ENCODE measurements at places on chromosomes 5 and 9.

GRCh38 chr5:160167624-160168165, 48.4 kb upstream of the PWWP2A start:
- DNase-seq = no peak

DNA sequence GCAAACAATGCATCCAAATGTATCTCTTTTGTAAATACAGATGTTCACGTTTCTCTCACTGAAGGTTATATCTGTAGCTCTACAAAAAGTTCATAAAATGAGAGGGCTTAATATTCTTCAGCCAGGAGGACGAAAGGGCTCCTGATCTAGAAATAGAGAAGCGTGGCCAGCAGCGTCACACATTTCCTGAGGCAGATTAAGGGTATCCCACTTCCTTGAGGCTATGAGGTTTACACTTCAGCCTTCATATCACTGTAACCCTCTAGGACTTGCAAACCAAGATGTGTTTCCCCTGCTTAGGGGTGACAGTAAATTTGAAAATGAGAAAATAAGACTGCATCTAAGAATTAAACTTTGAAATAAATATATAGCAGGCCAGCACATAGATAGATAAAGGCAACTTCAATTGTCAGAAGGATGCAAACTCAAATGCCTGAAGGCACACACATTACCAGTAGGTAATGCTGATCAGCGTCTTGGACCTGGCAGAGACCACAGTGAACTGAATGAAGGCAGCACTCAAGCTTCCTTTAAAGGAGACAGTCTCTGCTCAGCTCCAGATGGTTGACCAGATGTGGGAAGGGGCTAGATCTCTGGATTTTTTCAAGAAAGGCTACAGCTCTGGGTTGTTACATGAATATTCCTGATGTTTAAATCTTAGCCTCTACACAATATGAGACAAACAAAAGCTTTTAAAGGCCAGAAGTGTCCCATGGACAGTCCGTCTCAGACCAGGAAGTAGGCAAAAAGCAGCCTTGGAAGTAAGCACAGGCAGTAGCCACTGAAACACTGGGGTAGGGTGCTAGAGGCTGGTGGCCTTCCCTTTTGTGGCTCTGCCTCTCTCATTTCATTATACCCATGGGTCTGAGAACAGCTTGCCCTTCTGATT, 197.7 kb downstream of the MCTP1 start:
- no peak for DNase-seq

DNA sequence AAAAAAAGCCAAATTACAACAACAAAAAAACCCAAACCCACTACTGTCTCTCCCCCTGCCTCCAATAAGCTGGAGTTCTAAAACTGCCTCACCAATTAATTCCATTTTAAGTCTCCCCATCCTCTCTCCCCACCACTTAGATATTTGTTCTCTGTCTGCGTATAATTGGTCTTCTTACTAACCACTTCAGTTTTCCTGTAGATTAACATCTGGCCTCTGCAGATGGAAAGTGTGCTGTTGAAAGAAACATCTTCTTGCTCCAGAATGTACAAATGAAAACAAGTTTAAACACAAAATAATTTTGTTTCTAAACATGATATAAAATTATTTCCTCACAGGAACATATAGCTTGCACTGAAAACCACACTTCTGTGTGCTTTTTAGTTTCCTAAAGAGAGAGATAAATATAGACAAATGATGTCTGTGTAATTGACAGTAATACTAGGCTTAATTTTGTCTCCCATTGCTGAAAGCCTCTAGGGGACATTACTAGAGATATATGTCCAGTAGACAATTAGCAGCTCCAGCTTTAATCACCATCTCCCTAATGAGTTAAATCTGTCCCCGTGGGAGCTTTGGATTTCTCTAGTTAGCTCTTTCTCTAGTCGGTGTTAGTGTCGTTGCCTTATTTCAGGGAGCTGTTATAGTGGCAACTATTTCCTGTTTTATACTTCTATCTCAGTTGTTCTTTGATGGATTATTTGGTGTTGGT, 164.0 kb downstream of the ARHGAP26 start:
- DNase-seq = no peak

- no peak for DNase-seq
Measured at GRCh38 chr5:153983885-153984284, 54.8 kb downstream of the FAM114A2 start.

- DNase-seq = no peak
Measured at GRCh38 chr5:133225671-133226152, 173.9 kb downstream of the HSPA4 start.

DNA sequence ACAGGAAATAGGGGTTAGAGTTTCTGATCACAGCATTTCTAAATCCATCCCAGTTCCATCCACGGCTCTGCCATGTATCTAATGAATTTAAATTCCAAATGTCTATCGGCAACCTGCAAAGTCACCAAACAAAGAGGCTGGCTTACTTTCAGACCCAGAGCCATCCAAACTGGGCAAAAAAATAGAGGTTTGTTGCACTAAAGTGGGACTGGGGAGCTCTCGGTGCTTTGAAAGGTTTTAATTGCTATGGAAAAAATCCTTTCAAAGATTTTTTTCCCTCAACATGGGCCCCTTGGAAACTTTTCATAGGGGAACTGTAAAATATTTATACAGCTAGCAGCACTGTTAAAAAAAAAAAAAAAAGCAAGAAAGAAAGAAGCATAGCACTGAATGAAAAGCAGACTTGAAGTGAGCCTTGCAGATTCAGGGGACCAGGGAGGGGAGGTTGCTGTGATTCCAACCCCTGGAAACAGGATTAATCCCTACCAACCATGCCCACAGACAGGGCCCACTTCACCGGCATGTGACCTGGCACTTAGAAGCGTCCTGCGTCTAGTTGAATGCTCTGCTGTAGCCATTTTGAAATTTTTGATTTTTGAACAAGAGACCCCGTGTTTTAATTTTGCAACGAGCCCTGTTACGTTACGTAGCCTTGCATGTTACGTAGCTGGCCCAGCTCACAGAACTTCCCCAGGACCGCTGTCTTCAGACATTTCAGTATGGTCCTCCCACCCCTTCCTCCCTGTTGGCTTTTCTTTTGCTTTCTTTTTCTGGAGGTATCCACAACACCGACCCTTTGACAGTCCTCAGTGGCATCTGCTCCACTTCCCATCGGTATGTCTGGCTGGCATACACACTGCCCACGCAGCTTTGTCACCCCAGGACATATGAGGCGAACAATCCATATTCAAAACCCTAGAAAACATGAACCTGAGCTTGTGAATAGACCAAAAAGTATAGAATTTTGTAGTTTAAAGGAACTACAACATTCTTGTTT, 105.3 kb upstream of the NFIB start:
- no peak for DNase-seq

DNA sequence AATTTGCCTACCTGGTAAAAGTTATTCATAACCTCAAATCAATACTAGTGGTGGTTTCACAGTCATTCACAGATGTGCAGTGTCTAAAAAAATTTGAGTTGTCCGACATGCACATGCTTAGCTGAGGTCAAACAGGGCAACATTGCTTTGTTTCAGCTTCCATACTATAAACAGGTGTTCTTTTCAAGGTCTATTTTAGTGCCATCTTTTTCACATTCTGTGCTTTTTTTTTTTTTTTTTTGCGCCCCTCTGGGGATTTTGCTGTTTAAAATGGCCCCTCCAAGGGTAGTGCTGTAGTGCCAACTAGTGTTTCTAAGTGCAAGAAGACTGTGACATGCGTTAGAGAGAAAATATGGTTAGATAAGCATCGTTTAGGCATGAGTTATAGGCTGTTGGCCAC, 14.5 kb downstream of the PHAX start:
- DNase-seq = no peak

- DNase-seq = no peak
Measured at GRCh38 chr5:151097820-151098767, 17.3 kb upstream of the TNIP1 start.

GRCh38 chr5:67496051-67496450, 299.5 kb upstream of the CD180 start:
- DNase-seq = no peak

DNA sequence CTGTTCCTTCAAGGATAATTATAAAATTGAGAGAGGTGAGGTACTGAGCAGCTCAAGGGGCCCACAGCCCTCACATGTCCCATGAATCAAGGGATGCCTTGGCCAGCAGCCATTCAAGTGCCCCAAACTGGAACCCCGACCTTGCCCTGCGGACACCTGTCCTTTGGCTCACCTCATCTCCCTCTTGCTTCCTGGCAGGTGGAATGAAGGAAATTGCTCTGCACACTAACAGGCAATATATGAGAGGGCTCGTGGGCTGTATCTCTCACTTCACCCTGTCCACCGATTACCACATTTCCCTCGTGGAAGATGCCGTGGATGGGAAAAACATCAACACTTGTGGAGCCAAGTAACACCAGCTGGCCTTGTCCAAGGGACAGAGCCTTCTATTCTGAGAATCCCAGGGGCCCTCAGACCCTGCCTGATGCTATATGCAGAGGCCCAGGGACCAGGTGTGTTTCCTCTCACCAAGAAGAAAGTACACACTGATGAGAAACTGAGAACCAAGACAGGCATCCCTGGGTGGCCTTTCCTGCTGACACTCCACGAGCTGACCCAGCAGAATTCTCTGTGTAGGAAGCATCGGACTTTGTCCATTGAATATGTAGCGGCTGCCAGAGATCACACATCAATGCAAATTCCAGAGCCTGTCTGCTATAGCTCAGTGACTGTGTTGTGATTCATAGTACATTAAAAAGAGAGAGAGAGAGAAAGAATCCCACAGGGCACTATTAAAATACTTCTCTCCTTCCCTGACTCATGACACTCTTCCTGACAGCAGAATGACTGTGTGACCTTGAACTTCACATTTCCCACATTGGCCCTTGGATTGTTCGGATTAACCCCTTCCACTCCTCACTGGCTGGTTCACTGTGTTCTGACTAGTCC, 92.6 kb downstream of the LIFR start:
- no peak for DNase-seq

- peak; percentile 26 for DNase-seq
Measured at GRCh38 chr9:91423785-91424402, at the start of gene NFIL3. Gene NFIL3 (minus strand): TSS chr9:91423832. CDS start chr9:91410734, 13,098 bp downstream.

DNA sequence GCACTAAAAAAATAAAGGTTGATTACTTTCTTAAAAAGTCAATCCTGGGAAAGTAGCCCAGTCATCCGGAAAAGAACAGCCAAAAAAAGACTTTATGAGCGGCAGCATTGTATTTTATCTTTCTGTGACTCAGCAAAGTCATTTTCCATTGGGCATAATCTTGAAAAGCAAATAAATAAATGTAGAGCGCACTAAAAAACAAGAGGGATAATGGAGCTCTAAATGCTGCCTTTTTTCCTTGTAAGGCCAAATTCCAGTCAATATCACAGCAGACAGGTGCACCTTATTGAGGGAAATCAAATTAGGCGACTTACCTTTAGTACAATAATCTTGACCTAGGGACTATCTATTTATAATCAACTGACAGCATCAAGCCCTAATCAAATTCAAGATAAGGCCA, 266.8 kb downstream of the MTRR start:
- DNase-seq = no peak

GRCh38 chr9:137626464-137626863, 7.7 kb downstream of the EHMT1 start:
- no peak for DNase-seq

GRCh38 chr5:118176146-118176545, 812.2 kb downstream of the DTWD2 start:
- DNase-seq = no peak

- DNase-seq = no peak
Measured at GRCh38 chr5:127556609-127557334, 39.3 kb downstream of the PRRC1 start.

GRCh38 chr9:19156026-19156474, 28.8 kb upstream of the PLIN2 start:
- DNase-seq = no peak

- no peak for DNase-seq
Measured at GRCh38 chr5:139100825-139101224, 97.3 kb downstream of the SIL1 start.

GRCh38 chr9:112091810-112092209, 83.3 kb downstream of the SUSD1 start:
- DNase-seq = no peak

- DNase-seq = no peak
Measured at GRCh38 chr5:171978016-171978415, 28.4 kb downstream of the FBXW11 start.

DNA sequence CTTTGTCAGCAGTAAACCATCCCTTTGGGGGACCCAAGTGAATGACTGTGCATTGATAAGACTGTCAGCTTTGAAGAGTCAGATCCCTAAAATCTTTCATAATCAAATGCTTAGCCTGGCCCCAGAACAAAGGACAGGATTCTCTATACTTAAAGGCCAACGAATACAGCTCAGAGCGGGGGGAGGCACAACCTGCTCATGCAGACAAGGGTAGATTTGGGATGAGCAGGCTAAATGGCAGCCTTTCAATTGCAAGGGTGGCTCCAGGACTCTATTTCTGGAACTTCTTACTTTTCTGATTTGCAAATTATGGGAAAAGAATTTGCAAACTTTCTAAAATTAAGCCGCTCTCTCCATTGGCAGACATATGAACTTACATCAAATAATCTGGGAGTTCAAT, 66.4 kb downstream of the ELL2 start:
- no peak for DNase-seq

DNA sequence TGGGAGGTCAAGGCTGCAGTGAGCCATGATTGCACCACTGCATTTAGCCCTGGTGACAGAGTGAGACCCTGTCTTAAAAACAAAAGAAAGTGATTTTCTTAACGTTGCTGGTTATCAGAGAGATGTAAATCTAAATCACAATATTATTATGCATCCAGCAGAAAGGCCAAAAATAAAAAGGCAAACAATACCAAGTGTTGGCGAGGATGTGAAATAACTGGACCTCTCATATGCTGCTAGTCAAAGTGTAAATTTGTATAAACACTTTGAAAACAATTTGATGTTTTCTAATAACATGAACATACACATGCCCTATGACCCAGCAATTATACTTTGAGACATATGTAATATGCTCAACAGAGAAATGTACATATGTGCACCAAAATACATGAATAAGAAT, 110.7 kb upstream of the CNTLN start:
- no peak for DNase-seq

- DNase-seq = no peak
Measured at GRCh38 chr5:158751961-158752655, 347.6 kb downstream of the EBF1 start.
